ENCODE measurements at places on chromosomes 6 and 20.

DNA sequence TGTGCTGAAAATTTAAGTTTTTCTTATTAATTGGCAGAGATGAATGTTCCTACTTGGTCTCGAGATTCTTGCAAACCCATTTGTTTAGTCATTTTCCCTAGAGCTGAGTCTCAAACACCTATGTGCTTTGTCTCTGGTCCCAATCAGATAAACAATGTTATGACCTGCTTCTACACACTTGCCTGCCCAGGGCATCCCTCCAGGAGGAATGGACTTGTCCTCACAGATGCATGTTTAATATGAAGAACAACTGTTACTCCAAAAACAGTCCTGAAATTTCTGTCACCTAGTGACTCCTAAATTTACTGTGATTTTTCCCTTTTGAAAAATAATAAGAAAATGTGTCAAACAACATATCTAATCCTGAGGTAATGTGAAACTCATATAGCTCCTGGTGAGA lies 43.7 kb downstream of the HDGFL1 start:
- DNase-seq = no peak

GRCh38 chr6:87784690-87785089 lies 82.7 kb upstream of the AKIRIN2 start:
- no peak for DNase-seq

GRCh38 chr20:47066484-47067270 lies 172.0 kb downstream of the EYA2 start:
- peak; percentile 4 for DNase-seq

GRCh38 chr6:12844284-12845223 lies 128.0 kb downstream of the PHACTR1 start:
- DNase-seq = peak; percentile 10

DNA sequence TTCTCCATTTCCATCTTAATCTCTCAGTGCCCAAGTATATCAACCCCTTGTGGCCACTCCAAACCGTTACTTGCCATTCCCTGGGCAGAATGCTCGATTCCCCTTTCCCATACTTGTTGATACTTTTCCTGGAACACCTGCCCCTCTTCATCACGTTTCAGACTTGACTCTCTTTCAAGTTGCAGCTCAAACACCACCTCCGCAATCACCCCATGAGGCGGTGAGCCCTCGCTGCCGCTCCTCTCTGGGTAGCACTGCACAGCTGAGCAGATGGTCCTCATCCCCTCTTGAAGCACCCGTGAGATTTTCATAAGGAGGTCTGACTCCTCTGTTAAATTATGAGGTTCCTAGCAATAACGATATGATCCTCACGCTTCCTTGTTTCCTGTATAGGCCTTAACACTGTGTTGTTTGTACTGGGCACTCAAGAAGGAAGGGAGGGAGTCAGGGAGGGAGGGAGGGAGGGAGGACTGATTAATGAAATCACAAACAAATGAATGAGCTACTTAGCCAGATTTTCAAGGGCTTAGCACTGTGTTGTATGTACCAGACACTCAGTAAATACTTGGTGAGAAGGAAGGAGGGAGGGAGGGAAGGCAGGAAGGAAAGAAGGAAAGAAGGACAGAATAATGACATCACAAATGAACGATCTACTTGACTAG lies 8.0 kb upstream of the UQCC2 start:
- DNase-seq = no peak

- DNase-seq = no peak
Measured at GRCh38 chr20:4095639-4096038, 80.3 kb upstream of the RNF24 start.

- no peak for DNase-seq
Measured at GRCh38 chr6:44679438-44680201, 292.1 kb downstream of the CDC5L start.

DNA sequence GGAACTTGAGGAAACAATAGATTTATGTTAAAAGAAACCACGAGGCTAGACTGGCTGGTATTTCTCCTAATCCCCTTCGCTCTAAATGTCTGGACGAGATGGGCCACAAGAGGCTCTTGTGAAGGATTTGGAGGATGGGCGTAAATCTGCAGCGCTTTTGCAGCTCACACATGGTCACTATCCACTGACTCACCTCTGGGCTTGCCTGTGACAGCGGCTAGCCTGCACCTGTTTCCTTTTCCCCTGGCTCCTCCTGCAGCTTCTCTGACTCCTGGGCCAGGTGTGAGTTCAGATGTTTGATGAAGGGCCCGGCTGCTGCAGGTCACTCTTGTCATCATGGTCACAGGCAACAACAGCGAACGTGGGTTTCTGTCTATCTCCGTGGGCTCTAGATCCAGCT lies 629.4 kb downstream of the CBLN4 start:
- DNase-seq = no peak

DNA sequence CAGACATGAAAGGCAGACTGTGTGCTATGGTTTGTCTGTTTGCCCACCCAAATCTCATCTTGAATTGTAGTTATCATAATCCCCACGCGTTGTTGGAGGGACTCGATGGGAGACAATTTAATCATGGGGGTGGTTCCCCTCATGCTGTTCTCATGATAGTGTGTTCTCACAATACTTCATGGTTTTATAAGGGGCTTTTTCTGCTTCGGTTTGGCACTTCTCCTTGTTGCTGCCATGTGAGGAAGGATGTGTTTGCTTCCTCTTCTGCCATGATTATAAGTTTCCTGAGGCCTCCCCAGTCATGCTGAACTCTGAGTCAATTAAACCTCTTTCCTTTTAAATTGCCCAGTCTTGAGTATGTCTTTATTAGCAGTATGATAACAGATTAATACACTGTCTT lies 47.2 kb upstream of the MICB start:
- DNase-seq = no peak

GRCh38 chr6:164415832-164416563 lies 893.4 kb downstream of the C6orf118 start:
- no peak for DNase-seq
